ENCODE measurements at places on chromosomes 3 and 15.

DNA sequence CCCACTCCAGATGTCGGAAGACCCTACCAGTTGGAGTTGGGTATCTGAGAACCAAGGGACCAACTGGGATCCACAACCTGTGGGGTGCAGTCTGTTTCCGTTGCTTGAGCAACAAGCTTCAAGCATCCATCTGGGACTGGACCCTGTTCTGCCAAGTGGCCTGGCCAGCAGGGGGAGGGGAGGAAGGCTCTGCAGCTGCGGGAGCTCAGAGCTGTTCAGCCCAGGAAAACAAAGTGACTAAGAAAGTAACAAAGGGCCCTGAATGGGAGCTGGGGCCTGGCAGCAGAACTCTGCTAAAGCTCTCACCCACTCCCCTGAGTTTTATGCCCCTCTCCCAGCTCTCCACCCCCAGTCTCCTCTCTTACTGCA is 2.7 kb downstream of the TYRO3 start:
- H3K36me3 ChIP-seq: peaks cover 15% of the 10 kb centered on the region
- no peak for DNase-seq
- H3K4me3 ChIP-seq: no peak overlapping the region
- H3K27me3 ChIP-seq: no peaks in the 10 kb centered on the region
- no peaks in the 10 kb centered on the region for H3K4me1 ChIP-seq

DNA sequence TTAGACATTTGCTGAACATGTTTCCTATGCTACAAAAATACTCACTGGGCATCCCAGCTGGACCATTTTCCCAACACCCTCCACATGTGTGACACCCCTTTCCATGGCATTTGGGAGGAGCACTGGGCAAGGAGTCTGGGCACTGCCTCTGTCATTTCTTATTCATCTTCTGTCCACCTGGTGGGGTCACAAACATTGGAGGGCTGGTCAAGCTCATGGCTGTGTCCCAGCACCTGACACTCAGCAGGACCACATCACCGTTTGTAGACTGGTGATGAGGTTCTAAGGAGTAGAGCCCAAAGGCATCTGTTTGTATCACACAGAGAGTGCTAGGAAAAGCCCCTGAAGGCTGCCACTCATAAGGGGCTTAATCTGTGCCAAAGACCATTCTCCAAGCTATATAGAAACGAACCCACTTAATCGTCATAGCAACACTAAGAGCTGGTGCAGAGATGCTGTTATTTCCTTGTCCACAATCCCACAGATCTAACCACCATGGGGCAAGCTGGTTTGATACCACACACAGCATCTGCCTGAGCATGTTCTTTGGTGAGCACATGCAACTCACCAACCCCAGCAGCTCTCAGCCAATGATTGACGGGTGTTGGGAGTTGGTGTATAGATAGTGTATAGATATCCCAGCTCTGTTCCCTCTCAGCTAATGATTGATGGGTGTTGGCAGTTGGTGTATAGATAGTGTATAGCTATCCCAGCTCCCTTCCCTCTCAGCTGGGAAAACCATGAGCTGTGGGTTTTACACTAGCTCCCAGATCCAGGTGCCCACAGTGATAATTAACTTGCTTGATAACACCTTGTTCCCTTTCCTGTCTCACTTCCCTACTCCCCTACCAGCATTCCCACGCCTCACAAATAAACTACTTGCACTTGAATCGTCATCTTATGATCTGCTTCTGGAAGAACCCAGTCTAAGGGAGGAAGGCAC is 42.7 kb upstream of the ATP2B2 start:
- no peak overlapping the region for H3K27ac ChIP-seq
- H3K36me3 ChIP-seq: no peaks in the 10 kb centered on the region
- H3K4me3 ChIP-seq: no peak overlapping the region
- no peak for DNase-seq
- peaks cover 74% of the 10 kb centered on the region for H3K27me3 ChIP-seq

GRCh38 chr3:123724306-123724705 is 139.5 kb upstream of the HACD2 start:
- no peak overlapping the region for H3K27ac ChIP-seq
- H3K4me1 ChIP-seq: no peaks in the 10 kb centered on the region
- no peaks in the 10 kb centered on the region for H3K36me3 ChIP-seq
- DNase-seq: no peak
- H3K4me3 ChIP-seq: no peak overlapping the region

GRCh38 chr15:62909257-62909656 is 133.3 kb upstream of the TPM1 start:
- no peak for DNase-seq
- no peak overlapping the region for H3K4me3 ChIP-seq
- H3K36me3 ChIP-seq: no peaks in the 10 kb centered on the region
- no peak overlapping the region for H3K27ac ChIP-seq

DNA sequence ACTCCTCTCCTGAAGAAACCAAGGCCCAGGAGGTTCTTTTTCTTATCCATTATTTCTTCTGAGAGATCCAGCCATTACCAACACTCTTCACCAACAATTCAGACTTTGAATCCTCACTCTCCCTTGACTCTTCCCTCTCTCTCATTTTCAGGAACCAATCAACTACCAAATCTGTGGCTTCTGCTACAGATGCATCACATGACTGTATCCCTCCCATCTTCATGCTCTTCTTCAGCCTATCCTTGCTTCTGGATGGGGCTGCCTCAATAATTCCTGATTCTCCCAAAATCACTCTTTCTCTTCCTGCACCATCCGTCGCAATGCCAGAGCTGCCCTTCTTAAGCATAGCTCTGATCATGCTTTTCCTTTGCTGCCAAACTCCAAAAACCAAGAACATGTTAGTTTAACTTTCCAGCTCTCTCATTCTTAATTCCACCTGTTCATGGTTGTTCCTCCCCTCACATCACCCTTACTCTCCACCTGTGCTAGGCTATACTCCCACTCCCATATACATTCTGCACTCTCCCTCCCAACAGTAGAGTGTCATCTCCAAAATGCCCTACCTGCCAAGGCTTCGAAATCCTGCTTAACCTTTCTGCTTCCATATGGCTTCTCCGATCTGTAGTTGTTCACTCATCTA is 13.5 kb downstream of the PLD1 start:
- no peaks in the 10 kb centered on the region for H3K27me3 ChIP-seq
- no peak for DNase-seq
- no peak overlapping the region for H3K4me3 ChIP-seq
- H3K36me3 ChIP-seq: peaks cover 6% of the 10 kb centered on the region
- peaks cover 24% of the 10 kb centered on the region for H3K4me1 ChIP-seq

DNA sequence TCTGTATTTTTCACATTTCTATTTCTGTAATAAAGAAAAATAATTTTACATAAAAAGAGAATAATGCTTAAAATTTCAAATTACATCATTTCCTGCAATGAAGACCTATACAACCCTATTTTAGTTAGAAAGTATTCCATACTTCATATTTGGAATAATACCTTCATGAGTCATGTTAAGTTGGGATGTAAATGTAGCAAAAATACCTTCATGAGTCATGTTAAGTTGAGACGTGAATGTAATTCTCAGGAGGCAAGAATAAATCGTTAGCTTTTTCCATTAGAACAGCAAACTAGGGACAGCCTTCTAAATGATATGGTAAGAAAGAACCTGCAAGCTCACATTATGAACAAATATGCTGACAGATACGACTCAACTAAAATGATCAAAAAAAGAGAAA is 91.9 kb downstream of the NAALADL2 start:
- DNase-seq: no peak
- no peaks in the 10 kb centered on the region for H3K27me3 ChIP-seq
- peaks cover 68% of the 10 kb centered on the region for H3K4me1 ChIP-seq

- no peaks in the 10 kb centered on the region for H3K27me3 ChIP-seq
- no peaks in the 10 kb centered on the region for H3K36me3 ChIP-seq
- no peak overlapping the region for H3K4me3 ChIP-seq
- H3K27ac ChIP-seq: no peak overlapping the region
Observed at GRCh38 chr3:106114848-106115247, 246.0 kb upstream of the CBLB start.

DNA sequence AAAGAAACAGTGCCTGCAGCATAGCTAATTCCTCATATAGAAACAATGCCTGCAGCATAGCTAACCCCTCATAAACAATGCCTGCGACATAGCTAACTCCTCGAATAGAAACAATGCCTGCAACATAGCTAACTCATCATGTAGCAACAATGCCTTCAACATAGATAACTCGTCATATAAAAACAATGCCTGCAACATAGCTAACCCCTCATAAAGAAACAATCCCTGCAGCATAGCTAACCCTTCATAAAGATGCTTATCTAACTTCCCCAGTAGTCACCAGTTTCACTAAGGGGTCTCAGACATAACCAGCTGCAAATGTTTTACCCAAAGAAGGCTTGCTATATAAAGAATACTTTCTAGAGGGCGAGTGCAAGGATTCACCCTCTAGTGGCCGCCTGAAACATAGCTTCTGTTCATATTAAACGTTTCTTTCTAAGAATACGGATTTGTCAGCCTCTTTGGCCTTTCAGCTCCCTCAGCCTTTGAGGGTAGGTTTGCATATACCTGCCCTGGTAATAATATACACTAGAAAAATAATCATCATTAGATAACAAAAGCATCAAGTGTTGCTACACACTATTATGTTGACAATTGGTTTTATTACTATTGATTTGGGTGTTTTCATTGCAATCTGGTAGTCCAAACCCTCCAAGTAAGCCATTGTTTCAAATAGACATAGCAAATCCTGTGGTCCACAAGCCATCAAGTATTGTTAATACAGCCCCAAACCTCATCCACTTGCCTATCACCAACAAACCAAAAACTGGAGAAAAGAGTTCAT is 44.4 kb upstream of the FAN1 start:
- no peak overlapping the region for H3K27ac ChIP-seq
- H3K27me3 ChIP-seq: no peaks in the 10 kb centered on the region
- no peak for DNase-seq
- H3K36me3 ChIP-seq: no peaks in the 10 kb centered on the region
- no peaks in the 10 kb centered on the region for H3K4me1 ChIP-seq

DNA sequence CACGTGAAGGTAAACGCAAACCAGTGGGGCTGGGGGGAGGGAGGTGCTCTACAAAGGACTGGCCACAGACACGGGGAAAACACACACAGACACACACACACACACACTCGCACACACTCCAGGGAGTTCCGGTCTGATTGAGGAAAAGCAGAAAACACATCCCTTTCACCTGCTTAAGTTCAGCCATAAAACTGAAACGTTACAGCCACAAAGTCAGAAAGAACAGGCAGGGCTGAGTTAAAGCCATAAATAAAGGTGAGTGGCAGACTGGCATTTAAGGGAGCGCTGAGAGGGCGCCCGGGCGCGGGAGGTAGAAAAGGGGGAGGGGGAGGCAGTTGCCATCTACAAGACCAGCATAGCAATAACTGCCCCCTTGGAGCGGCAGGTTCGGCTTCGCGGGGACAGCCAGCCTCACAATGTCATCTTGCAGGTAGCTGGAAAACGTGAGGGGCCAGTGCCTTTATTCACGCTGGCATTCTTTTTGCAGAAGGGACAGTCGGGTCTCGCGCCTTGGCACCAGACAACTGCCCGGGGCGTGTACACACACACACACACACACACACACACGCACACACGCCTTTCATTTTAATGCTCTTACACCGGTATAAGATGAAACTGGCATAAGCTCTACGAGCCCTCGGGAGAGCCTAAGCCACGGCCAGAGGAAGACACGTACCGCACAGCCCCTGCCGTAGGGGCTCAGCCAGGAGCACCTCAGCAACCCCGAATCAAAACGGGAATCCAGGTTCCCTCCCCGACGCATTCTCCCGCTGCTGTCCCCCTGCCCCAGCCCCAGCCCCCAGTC is 866 bp downstream of the TNIK start:
- no peaks in the 10 kb centered on the region for H3K27me3 ChIP-seq
- H3K4me1 ChIP-seq: peaks cover 45% of the 10 kb centered on the region
- H3K36me3 ChIP-seq: peaks cover 39% of the 10 kb centered on the region
- peak; percentile 58 for DNase-seq
- peak overlapping the region; percentile 85 for H3K27ac ChIP-seq

GRCh38 chr15:25504307-25504706 is 65.5 kb upstream of the UBE3A start:
- no peak for DNase-seq
- no peak overlapping the region for H3K27ac ChIP-seq
- H3K4me1 ChIP-seq: no peaks in the 10 kb centered on the region
- H3K27me3 ChIP-seq: no peaks in the 10 kb centered on the region

DNA sequence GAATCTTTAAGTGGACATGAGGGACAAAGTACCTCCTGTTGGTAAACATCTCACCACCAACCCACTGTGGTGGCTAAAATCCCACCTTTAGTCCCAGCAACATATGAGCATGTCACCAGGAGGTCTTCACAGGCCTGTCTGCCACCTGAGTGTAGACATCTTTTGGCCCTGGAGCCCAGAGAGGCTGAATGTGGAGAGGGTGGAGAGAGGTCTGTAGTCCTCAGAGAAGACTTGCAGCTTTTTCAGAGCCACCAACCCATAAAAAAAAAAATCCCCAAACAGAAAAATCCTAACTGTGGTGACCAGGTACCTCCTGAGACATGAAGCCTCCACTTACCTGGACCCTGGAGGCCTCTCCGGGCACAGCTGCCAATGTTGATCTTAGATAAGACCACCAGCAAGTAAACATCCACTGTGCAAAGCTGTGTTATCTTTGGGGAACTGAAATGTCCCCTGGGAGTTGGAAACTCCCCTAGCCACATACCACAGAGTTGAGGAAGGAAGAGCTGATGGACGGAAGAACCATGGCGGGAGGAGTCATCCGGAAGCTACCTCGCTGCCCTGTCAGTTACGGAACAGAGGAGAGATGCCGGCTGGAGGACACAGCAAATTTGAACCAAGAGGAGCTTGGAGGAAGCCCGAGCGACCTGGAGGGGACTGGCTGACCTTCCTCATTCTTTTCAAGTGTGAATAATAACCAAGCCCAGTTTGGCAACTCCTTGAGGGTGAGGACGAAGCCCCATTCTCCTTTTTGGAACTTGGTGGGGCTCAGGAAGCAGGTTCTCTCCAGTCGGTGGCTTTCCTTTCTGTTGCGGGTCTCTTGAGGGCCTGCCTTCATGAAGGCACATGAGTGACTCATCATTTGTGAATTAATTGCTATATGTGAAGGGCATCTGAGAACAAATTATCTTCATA is at the start of gene GHRL:
Gene GHRL (minus strand): TSS at position 443 of the 915 bp plus-strand sequence. CDS start 2,767 bp downstream, outside the sequence.
- peaks cover 63% of the 10 kb centered on the region for H3K36me3 ChIP-seq
- no peak within 1 kb of the TSS for H3K27ac ChIP-seq
- H3K4me1 ChIP-seq: no peaks in the 10 kb centered on the region

- peaks cover 4% of the 10 kb centered on the region for H3K36me3 ChIP-seq
- peaks cover 7% of the 10 kb centered on the region for H3K4me1 ChIP-seq
- DNase-seq: no peak
- no peak overlapping the region for H3K4me3 ChIP-seq
- peaks cover 51% of the 10 kb centered on the region for H3K27me3 ChIP-seq
Observed at GRCh38 chr15:50113187-50113505, 5.9 kb downstream of the ATP8B4 start.

- H3K27ac ChIP-seq: no peak overlapping the region
- no peak overlapping the region for H3K4me3 ChIP-seq
- H3K27me3 ChIP-seq: no peaks in the 10 kb centered on the region
Observed at GRCh38 chr15:92623435-92623834, 32.1 kb downstream of the FAM174B start.

GRCh38 chr15:85950101-85950500 is 129.6 kb upstream of the AGBL1 start:
- DNase-seq: no peak
- no peaks in the 10 kb centered on the region for H3K4me1 ChIP-seq
- no peak overlapping the region for H3K27ac ChIP-seq
- H3K4me3 ChIP-seq: no peak overlapping the region
- no peaks in the 10 kb centered on the region for H3K36me3 ChIP-seq

Data from Calu3 (cell line).